ENCODE measurements at places on chromosomes 16 and 17.

DNA sequence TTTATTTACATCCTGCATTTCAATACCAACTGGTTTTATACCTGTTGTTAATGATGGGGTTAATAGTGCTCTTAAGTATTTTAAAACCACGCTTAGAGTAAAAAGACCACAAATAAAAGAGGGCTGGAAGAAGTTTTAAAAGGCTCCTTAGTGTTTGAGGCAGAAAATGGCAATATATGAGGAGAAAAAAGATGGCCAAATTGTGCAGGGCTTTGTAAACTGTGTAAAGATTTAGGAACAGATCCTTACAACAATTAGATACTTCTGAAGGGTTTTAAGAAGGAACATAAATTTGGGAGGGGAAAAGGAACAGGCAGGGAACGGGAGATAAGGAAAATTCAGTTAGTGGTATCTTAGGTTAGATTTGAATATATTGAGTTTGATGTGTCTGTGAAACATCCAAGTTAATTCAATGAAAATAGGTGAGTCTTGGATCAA lies 12.7 kb downstream of the CDC27 start:
- DNase-seq = no peak

GRCh38 chr17:36641877-36642845 lies 40.8 kb downstream of the MRM1 start:
- peak; percentile 61 for DNase-seq

- DNase-seq = no peak
Measured at GRCh38 chr16:88387941-88388627, 5.3 kb downstream of the ZNF469 start.

GRCh38 chr17:17732444-17732843 lies 51.2 kb downstream of the RAI1 start:
- no peak for DNase-seq

DNA sequence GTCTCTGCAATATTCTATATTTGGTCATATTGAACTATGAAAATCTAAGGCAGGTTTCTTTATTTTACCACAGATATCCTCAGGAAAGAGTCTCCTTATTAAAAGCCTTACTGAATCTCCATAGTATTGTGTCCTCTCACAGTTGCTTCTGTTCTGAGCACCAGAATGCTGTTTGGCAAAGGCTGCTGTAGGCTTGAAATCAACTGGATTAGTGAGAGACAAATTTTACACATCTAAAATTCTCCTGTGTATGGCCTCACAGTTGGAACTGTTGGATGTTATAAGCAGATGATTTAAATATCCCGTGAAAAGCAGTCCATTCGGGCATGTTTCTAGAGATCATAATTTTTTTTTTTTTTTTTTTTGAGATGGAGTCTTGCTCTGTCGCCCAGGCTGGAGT lies 9.5 kb downstream of the CLTC start:
- no peak for DNase-seq

- no peak for DNase-seq
Measured at GRCh38 chr17:61384692-61385576, 14.7 kb upstream of the TBX2 start.

DNA sequence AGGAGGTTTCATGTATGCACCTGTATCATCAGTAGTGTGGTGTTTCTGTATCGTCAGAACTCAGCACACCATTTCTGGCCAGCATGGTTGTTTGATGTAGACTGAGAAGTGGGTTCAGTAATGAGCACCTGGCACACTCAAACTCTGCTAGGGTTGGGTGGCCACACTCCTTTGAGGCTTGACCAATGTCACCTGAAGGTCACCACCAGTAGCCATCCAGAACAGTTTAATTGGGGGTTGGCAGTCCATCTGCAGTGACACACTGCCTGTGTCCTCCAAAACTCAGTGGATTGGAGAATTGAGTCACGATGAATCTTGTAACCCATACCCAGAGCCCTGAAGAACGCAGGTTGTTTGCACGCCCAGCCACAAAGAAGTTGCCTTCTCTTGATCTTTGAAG lies 86.8 kb upstream of the HSBP1 start:
- DNase-seq = no peak

- DNase-seq = no peak
Measured at GRCh38 chr16:84815462-84815861, 4.3 kb upstream of the CRISPLD2 start.

GRCh38 chr16:53892155-53892554 lies 188.2 kb downstream of the FTO start:
- peak; percentile 29 for DNase-seq

DNA sequence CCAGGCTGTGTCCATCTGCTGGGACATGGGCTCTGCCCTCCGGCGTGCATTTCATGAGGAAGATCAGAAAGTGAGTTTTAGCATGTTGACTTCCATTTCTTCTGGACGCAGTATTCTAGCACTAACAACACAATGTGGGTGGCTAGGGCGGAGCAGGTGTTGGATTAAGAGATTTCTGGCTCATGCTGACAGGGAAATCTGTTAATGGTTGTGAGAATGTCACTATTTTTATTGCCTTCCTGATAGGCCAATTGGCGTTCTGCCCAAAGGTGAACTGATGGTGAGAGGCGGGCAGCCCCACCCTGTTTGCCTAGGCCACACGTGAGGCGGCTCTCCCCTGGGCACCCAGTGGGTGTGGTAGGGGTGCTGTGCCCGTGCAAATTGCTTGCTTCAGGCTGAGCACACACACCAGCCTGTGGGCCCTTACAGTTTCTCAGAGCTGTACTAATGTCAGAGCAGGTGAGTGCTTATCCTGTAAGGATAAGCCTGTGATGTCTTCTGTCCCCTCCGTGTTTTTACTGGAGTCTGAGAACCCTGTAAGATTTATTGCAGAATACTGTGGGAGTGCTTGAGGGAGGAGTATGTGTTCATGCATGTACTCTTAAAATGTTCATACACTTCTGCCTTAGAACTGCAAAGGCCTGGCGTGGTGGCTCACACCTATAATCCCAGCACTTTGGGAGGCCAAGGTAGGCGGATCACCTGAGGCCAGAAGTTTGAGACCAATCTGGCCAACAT lies 30.9 kb downstream of the PGS1 start:
- DNase-seq = peak; percentile 91

GRCh38 chr16:56351481-56351880 lies 73.9 kb downstream of the AMFR start:
- no peak for DNase-seq

DNA sequence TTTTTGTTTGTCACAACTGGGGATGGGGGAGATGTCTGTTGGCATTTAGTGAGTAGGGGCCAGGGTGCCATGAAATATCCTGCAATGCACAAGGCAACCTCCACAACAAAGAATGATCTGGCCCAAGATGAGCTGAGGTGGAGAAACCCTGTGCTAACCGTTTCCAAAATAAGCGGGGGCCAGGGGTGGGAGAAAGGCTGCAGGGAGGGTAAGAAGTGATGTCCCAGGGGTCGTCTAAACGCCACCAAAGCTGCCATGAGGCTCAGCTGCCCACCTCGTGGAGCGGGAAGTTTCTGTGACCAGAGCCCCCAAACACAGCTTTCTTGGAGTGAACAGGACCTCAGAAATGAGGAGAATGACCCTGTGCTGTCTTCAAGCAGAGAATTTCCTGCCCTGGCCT lies 76.5 kb upstream of the CDH5 start:
- no peak for DNase-seq

DNA sequence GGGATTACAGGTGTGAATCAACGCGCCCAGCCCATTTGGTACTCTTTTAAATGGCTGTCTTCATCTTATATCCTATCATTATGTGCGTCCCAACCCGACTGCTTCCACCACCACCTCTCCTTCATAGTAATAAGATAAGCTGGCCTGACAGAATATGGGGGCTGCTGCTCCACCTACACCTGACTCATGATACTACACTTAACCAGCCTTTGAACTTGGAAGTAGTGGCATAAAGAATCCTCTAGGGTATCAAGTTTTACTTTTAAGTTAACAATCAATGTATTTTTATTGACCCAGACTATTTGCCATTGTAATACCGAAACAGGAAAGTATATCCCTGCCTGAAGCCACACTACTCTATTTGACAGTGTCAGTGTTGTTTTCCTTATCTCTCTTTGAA lies 18.8 kb downstream of the PDZD9 start:
- DNase-seq = no peak

GRCh38 chr17:49681106-49681979 lies 3.4 kb upstream of the SPOP start:
- no peak for DNase-seq

Measured in NCI-H146 (cell line).